ENCODE measurements at places on chromosomes 12 and 14.

DNA sequence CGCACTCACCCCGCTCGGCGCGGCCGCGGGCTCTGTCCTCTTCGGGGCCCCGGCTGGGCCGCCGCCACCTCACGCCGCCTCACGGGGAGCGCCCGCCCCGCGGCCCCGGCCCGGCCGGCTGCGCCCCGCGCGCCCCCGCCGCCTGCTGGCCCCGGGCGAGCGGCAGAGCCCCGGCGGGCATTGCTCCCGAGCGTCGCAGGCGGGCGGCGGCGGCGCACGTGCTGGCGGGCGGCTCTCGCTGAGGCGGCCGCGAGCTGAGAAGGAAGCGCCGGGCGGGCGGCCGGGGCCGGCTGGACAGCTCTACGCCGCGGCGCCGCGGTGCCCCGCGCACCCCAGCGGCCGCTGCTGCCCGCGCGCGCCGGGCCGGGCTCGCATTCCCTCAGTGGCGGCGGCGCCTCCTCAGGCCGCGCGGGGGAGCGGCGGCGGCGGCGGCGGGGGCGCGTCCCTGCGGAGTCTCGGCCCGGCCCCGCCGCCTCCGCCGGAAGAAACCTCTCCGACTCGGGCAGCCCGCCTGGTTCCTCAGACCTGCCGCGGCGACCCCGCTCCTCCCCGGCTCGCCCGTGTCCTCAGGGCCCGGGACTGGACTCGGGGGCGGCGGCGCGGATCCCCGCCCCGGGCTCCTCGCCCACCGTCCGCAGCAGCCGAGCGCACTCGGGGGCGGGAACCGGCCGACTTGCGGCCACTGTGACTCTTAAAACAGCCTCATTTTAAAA is at the start of gene PITPNM2:
PITPNM2 (minus strand) TSS at position 347 of the 713 bp plus-strand sequence. CDS start 116,500 bp downstream, outside the sequence.
- peak; percentile 54 for DNase-seq

DNA sequence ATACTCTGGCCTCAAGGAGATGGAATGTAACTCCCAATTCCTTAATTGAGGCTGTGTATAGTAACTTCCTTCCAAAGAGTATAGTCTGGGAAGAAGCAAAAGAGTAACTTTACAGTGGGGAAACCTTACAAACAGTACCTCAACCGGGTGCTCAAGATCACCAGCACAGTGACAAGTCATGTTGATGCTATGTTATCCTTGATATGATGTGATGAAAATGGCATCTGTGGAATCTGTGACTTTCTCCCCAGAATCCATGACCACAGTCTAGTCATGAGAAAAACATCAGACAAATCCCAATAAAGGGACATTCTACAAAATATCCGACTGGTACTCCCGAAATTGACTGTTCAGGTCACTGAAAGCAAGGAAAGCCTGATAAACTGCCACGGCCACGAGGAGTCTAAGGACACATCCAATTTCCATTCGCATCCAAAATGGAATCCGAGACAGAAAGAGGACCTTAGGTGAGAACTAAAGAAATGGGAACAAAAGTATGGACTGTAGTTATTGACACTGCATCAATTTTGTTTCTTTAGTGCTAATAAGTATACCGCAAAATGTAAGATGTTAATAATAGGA is 97.3 kb upstream of the FRMD6 start:
- DNase-seq, result no peak

GRCh38 chr12:130748786-130749185 is 32.7 kb upstream of the RIMBP2 start:
- DNase-seq, result no peak

- DNase-seq, result peak; percentile 89
Observed at GRCh38 chr12:98516111-98516873, 902 bp downstream of the TMPO start.

DNA sequence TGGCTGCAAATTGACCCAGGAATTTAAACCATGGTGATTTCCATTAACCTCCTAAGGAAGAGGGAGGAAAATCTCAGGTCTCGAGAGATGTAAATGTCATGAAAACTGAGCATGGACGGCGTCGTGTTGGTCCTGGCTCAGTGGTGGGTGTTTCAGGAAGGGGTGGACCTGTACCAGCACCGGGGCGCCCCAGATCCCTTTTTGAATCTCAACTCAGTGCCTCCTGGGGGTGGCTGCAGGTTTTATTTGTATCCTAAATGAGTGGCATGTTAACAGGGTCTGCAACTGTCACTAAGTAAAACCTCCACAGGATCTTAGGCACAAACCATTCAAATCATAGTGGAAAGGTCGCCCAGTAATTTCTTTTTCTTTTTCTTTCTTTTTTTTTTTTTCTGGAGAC is 101.3 kb downstream of the ASCL4 start:
- no peak for DNase-seq

- no peak for DNase-seq
Observed at GRCh38 chr14:82055515-82056115, 522.0 kb upstream of the SEL1L start.

DNA sequence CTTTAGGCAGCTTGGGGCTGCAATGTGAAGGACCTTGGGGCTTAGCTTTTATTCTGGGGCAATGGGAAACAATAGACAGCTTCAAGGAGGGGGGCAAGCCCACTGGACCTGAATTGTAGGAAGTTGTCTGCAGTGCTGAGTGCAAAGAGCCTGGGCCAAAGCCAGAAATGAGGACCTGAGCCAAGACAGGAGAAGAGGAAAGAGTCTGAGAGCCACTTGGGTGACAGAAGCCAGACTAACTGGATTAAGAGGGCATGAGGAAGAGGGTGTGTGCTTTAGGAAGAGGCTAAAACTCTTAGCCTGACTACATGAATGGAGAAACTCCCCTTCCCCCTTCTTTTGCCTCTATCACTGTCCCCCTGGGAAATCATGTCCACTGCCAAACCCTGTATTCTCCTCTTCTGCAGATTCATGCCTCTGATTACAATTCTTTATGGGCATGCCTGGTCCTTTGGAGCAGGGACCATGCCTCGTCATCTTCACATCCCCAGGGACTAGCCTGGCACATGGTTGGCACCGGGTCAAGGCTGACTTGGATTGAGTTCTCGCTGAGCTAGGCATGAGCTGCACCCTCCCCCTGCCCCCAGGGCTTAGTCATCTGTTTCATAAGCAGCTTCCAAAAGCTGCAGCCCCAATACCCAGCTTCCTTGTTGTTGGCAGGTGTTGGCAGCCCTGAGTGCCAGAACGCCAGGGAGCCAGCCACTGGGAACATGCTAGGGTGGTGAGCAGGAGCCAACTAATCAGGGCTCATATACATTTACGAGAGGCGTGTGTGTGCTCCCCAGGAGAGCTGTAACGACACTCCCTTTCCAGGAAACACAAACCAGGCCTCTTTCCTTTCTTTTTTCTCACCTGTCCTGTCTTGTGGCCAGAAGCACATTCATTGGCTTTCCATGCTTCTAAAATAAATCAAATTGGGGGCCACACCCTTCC is 27.7 kb upstream of the JDP2 start:
- peak; percentile 66 for DNase-seq

DNA sequence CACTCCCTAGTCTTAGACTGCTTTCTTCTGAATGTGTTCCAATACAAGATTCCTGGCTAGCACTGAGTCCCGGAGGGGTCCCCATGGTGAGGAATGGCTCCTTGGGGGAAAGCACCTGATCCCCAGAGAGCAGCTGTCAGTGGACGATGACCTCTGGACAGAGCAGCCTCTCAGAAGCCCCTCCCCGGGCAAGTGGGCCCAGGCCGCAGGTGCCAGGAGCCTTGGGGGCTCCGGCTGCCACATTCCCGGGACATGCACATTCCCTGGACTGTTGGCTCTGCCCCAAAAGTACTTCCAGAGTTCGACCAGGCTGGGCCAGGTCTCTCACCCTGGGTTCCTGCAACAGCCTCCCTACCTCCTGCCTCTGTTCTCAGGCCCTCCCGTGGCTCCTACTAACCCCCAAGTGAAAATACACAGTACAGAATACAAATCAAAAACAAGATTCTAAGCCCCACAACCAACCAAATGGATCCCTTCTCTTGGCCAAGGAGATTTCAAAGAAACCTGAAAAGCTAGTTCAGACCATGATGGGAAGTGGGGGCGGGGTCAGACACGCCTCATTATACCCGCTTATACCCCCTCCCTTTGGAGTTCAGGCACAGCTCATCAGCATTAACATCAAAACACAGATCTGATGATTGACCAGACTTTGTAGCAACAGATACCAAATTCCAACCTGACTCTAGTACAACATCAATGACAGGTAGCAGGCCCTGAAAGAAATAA is 23.3 kb upstream of the BTBD6 start:
- DNase-seq, result no peak

DNA sequence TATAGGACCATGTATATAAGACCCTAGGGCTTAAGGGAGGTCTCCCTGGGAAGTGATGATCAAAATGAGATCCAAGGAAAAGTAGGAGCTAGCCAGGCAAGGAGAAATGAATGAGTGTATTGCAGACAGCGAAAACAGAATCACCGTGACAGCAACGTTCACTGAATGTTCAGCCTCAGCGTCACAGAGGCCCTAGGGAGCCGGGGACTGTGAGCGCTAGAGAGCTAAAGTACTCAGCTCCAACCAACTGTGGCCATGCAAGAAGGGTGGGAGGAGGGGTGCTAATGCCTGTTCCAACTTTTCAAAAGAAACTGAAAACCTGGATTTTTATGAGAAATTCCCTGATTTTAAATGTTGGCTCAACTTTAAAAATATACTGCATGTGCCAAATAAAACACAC is 105.5 kb upstream of the CCND2 start:
- no peak for DNase-seq

GRCh38 chr12:80892597-80893445 is 44.9 kb downstream of the LIN7A start:
- DNase-seq, result no peak

DNA sequence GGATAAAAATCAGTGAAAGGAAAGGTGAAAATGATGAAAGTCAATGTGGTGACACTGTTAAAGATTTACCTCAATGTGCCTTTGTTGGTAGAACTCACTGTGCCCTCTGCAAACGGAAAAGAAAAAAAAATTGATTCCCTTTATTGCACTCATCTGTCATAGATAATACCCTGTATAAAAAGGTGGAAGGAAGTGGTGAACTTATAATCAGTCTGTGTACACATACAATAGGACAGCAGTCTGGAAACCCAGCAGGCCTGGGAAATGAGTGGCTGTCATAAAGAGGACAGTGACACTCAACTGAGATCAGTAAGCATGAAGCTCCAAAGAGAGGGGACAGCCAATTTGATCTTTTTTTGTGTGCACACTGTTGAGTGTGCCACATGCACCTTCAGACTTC is 364.7 kb downstream of the NOVA1 start:
- no peak for DNase-seq

DNA sequence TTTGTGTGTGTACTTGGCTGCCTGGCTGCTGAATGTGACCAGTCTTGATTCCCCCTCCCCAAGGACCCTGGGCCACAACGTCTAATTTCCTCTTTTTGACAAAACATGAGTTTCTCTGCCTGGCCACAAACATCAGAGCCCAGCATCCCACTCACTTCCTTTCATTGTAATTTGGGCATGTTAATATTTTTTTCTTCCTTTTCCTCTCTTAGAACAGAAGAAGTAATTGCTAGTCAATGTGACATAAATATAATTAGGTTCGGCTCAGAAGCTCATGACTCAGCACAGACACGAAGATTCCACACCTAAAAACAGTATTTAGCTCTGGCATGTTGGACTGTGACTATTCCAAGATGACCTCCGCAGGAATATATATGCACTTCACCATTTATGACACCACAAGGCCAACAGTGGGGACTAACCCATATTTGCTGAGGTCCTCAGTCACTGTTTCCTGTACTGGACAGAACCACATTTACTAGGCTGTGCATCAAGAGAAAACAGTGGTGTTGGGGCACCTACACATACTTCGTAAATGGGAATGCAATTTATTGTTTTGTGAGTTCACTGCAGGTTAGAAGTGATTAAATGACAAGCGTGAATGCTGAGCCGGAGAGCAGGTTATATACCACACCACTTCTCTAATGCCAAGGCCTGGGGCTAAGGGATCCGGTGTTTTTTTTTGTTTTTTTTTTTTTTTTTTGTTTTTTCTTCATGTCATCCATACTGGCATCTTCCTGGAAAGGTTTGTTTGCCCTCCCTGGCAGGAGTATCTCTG is 4.2 kb downstream of the GSG1 start:
- DNase-seq, result no peak

- no peak for DNase-seq
Observed at GRCh38 chr12:30531731-30532678, 163.7 kb downstream of the IPO8 start.

GRCh38 chr12:111519083-111519482 is 80.0 kb downstream of the ATXN2 start:
- DNase-seq, result no peak

GRCh38 chr14:29926228-29926627 is 1.4 kb downstream of the PRKD1 start:
- DNase-seq, result no peak

DNA sequence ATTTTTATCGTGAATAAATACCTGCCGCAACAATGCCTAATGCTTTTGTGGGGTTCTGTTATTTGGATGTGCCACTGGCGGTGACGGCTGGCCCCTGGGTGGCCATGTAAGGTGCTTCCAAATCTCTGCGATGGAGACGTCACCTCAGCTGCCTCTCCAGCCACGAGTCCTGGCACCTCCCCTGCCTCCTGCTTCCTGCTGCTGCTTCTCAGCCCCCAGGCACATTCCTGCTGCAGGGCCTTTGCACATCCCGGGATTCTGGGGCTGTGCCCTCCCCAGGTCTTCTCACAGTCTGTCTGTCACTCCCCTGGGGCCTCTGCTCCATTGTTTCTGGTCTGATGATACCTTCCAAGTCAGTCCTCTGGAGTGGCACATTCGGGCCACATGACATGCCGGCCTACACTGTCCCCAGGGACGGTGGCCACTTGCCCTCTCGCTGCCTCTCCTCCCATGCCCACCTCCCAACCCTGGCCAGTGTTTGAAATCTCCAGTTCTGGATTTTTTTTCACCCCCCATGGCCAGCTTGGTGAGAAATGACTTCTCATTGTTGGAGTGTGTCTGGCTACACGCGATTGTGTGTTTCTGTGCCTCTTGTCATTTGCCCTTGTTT is 151.8 kb downstream of the KIF26A start:
- no peak for DNase-seq

DNA sequence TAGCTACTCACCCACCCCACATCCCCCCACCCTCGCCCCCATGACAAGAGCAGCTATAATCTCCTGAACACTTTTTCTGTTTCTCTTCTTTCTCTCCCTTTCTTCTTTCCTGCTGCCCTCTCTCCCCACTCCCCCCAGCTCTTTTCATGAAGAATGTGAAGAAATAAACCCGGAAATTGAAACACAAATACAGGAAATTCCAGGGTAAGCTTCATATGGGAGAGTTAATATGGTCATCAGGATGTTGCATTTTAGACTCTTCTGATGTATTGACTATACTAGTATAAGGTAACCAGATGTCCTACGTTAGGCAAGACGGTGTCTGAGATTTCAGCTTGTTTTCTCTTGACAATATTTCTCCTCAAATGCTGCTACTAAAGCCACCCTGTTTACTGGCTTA is 41.6 kb upstream of the LRIG3 start:
- DNase-seq, result no peak

DNA sequence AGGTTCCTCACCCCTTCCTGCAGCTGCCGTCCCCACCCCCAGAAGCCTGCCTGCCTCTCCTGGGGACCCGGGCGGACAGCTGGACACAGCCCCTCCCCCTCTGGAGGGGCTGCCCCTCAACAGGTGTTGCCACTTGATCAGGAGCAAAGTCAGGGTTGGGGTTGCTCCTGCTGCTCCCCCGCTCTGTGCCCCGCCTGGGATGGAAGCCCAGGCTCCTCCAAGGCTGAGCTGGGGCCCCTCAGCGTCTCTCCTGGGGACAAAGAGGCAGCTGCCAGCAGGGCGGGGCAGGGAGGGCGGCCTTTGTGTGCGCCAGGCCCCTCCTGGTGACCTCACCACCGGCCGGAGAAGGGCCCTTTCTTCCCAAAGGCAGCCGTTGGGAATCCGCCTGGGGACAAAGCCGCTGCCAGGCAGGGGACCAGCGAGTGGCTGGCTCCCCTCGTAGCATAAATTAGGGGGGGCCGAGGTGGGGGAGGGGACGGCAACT is 13.7 kb downstream of the TRMT61A start:
- DNase-seq, result peak; percentile 78

- DNase-seq, result peak; percentile 50
Observed at GRCh38 chr12:14567351-14568162, at the start of gene PLBD1. PLBD1 (minus strand) TSS chr12:14567883; CDS start chr12:14567696, 187 bp downstream.

All from NCI-H774 (cell line).